Endodermal cell (in vitro differentiated cells): ENCODE measurements at places on chromosomes 7 and 10. TPM values are rescaled to one million over a fixed set of nuclear protein-coding genes. Genes with fewer than 3 reads are reported as not detected.

DNA sequence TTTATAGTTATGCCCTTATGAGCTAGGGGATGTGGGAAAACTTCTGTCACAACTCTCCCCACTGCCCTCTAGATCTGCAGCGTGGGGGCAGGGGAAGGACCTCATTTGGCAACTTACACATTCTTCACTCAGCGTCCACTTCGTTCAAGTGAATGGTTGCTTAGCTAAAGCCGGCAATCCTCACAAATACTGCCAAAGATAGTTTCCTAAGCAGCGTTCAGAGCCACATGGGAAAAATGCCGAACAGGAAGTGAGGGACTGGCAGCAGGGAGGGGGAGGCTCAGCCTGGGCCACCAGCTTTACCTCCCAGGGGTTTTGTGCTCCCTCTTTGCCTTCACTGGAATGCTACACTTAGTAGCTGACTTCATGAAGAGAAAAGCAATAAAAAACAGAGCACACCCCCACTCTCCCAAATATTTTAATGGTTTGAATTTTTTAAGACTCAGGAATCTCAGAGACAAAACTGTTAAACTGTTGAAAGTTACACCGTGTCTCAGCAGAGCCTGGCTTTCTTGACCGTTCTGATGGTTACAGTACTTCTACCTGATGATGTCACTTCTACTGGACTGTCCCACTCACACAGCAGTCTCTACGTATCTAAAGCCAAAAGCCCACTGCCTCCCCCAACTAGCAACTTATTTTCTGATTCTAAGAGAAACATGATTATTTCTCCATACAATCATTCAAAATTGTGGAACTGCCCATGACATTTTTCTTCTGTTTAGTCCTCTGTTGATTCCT lies 10.4 kb downstream of the GRM3 start:
- peak; percentile 52 for DNase-seq

GRCh38 chr7:135380351-135380750 lies 129.6 kb downstream of the CNOT4 start:
- DNase-seq = no peak

Gene ADRA2A
- 0.75 TPM in 1 of 3 replicates, not detected in the others for total RNA-seq

DNA sequence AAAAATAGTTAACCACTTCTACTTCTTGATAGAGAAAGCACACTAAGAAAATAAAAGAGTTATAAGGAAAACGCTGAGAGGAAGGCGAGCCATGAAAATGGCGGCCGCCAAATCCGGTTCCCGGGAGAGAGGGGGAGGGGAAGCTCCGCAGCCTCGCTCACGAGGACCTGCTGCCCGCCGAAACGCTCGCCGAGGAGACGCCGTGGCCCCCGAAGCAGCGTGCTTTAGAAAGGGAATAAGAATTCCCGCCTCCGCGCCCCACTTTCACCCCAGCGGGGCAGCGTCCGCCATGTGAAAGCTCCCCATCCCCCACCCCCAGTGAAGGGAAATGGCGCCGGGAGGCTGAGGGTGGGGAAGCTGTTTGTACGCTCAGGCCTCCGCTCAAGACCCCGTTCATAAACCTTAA lies 505 bp downstream of the HNRNPA2B1 start:
- peak; percentile 87 for DNase-seq

- peak; percentile 84 for DNase-seq
Measured at GRCh38 chr10:116888380-116889055, 39.2 kb downstream of the ENO4 start.

GRCh38 chr10:100357059-100357858 lies 10.2 kb downstream of the SCD start:
- peak; percentile 9 for DNase-seq

Gene ADIRF
- total RNA-seq = not detected in 2 replicates

GRCh38 chr10:133394801-133395221 lies 854 bp downstream of the MTG1 start:
- DNase-seq = no peak

Gene ZNF727
- total RNA-seq = not detected in 2 replicates

- no peak for DNase-seq
Measured at GRCh38 chr10:34711500-34711899, 103.6 kb downstream of the PARD3 start.

DNA sequence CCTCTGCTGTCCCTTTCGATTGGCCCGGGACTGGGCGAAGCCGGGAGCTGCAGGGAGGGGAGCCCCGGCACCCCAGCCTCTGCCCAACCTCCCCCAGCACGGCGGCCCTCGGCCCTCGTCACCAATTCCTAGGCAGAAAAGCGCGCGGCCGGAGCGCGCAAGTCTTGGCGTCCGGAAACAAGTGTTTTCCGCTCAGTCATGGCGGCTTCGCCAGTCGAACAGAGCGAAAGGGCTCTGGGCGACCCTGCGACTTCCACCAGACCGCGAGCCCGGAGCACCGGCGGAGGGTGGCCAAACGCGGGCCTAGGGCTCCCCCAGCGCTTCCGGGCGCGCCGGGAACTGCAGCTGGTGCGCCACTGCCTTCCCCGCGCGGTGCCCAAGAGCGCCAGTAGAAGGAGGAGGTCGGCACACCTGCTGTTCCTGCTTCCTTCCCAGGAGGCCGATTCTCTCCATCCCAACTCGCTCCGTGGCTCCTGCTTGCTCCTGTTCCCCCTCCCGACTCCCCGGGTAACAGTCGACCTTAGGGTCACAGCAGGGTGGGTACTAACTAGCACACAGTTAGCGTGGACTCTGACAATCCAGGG lies 729.9 kb downstream of the ZWINT start:
- DNase-seq = peak; percentile 96

GRCh38 chr10:128877141-128877540 lies 589.9 kb upstream of the MGMT start:
- peak; percentile 22 for DNase-seq

- peak; percentile 92 for DNase-seq
Measured at GRCh38 chr7:105805447-105806019, 70.9 kb downstream of the ATXN7L1 start.

DNA sequence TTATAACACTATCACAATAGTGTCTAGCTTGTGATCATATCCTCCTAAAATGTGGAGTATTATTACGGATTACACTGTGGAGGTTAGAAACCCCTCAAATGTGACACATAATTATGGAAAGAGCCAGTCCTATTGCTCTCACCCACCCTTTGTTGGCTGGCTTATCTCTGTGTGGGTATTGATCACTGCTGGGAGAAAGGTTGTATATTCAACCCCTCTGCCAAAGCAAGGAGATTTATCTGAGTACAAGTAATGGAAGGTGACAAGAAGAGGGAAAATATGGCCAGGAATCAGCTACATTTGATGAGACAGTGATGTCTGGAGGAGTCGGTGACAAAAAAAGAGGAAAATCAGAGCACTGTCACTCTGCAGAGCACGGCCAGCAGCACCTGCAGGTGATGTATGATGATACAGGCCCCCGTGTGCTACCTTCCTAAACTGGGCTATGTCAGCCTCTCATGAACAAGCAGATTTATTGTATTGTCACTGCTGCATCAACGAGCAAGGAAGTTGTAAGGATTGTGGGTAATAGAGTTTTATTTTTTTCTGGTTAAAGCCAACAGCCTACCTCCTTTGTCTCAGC lies 235.3 kb downstream of the PHF14 start:
- DNase-seq = no peak

DNA sequence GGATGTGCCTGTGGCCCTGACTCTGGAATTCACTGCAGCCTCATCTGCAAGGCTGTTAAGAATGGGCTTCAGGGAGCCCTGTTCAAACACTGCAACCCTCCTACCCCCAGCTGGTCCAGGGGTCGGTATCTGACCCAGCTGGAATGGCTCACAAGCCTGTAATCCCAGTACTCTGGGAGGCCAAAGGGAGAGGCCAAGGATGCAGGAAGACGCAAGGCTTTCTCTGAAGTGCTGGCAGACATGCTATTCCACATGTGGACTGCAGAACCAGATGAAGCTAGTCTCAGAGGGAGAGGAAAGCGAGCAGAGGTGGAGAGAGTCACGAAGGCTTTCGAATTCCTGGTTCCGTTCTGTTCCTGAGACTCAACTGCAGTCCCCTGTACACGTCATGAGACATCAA lies 45.0 kb downstream of the ESYT2 start:
- no peak for DNase-seq

Gene PNLIPRP2
- 0.63 to 0.78 TPM (median 0.64 TPM) in 3 replicates for total RNA-seq

DNA sequence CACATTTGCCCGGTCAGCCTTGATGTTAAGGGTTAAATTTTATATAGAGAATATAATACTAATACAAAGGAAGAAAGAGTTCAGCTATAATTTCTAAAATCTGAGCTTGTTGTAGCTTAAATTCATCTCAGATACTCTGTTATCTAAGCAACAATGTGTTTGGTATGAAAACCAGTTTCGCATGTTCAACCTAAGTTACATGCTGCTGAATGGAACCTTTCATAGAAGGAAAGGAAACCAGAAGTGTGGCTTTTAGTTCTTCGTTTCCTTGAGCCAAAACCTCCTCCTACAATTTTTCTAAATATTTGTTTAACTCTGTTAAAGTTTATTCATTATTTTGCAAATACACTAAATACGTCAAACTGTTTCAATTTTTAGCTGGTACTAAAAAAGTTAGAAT lies 18.5 kb downstream of the AGR2 start:
- no peak for DNase-seq

Gene SLC39A12
- total RNA-seq = not detected in 2 replicates

DNA sequence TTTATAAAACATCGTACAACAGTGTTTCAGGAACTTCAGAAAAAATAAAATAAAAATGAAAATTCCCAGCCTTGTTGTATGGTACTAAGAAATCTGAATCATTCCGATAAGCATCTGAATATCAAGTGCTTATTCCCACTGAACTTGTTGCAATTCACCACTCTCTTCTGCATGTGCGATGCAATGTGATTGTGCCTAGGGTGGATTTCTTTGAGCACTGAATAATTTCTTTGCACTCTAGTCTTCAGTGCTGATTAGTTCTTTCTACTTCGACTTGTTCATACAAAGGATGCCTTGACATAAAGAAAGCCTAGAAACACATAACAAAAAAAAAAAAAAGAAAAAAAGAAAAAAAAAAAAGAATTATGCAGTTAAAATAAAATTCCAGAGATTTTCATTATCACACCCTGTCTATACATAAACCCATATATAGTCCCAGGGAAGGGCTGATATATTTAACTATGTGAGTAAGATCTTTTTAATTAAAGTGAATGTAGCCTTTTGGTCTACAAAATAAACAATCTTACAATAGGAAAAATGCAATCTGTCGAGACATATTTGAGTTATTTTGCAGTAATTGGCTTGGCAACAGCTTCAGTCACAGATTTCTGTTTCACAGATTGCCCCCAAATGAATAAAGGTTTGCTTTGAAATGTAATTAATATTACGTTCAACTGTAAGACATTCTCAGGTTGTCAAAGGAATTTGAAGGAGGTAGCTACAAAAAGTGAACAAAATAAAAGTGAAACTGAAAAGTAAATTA lies 1118.9 kb upstream of the CELF2 start:
- no peak for DNase-seq

- no peak for DNase-seq
Measured at GRCh38 chr10:65701168-65701776, 1224.6 kb upstream of the LRRTM3 start.

- no peak for DNase-seq
Measured at GRCh38 chr10:114374053-114374791, 30.1 kb downstream of the AFAP1L2 start.

Gene MRPS33
- total RNA-seq = 50.1 to 57.0 TPM (median 56.9 TPM) in 3 replicates

- peak; percentile 75 for DNase-seq
Measured at GRCh38 chr7:8418629-8419245, 14.7 kb upstream of the NXPH1 start.

DNA sequence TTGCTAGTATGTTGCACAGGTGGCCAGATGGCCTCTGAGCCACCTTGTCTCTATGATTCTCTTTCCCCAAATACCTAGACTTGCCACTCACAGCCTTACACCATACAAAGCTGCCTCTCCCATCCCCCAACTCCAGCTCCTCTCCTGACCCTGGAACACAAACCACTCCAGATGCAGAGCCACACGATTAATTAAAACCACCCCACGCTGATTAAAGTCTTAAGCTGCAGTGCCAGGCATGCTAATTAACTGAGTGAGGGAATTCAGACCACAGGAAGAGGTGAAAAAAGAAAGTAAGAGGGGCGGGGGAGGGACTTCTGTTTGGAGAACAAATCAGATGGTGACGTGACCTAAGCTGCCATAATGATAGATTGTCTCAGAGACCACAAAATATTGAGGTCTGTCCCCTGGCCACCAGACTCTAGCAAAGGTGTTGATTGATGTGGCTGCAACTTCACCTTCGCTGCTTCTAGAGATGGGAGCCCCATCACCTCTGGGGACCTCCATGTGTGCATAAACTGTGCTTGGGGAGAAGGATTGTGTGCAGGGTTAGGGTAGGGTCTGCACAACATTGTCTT lies 331.3 kb downstream of the PLXNA4 start:
- DNase-seq = no peak

DNA sequence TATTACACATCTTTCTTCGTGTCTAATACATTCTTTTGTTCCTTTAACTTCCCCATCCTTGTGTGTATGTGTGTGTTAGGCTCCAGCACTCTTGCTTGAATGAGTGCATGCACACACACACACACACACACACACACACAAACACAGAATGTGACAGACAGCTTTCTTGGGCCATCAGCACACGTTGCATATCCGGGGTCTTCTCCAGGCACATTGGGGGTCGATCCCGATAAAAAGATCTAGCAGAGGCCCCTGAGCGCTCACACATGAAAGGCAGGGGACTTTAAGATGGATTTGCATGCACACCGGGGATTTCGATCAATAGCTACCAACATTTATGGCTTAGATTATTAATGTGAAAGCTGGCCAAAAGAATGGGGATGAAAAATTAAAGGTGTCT lies 4.5 kb downstream of the SKIDA1 start:
- peak; percentile 42 for DNase-seq

Gene TMEM176B
- 0.35 TPM in 1 of 3 replicates, not detected in the others for total RNA-seq

DNA sequence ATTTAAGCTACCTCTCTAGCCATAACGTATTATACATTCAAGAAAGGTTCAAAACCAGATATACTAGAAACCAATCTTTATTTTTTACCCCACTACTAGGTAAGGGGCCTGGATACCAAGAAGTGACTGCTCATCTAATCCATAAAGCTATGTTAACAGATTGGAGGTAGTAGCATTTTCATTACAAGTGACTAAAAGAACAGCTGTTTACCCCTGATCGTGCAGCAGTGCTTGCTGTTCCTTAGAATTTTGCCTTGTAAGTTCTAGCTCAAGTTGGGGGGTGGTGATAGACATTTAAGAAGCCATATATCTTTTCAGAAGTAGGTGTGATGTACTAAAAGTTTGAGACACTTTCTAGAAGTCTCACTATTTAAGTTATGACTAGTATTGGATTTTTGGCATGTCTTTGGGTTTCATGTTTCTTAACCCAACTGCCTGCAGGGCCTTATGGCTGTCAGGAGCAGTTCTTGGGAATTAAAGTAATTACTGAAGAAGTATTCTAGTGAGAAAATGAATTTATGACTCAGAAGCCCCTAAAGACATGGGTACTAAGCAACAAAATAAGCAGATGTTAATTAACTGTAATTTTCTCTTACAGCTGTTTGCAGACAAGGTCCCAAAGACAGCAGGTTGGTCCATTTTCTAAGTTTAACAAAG lies 2.3 kb downstream of the PPIA start:
- no peak for DNase-seq

GRCh38 chr7:98193474-98194180 lies 17.6 kb upstream of the BHLHA15 start:
- no peak for DNase-seq
